ENCODE measurements at places on chromosomes 12 and 14. TPM values are rescaled to one million over a fixed set of nuclear protein-coding genes. Genes with fewer than 3 reads are reported as not detected.

The SLC17A8 gene
- total RNA-seq, result not detected

- DNase-seq, result no peak
- no peaks in the 10 kb centered on the region for H3K4me1 ChIP-seq
- no peak overlapping the region for H3K27ac ChIP-seq
- no peaks in the 10 kb centered on the region for H3K36me3 ChIP-seq
- H3K4me3 ChIP-seq, result no peak overlapping the region
- no peaks in the 10 kb centered on the region for H3K27me3 ChIP-seq
Observed at GRCh38 chr14:51682411-51682810, 30.7 kb downstream of the FRMD6 start.

GRCh38 chr14:104717137-104717536 is 6.9 kb upstream of the ADSS1 start:
- H3K27me3 ChIP-seq, result no peaks in the 10 kb centered on the region
- H3K36me3 ChIP-seq, result peaks cover 1% of the 10 kb centered on the region
- H3K4me1 ChIP-seq, result no peaks in the 10 kb centered on the region
- H3K4me3 ChIP-seq, result no peak overlapping the region

GRCh38 chr12:11778713-11779685 is 129.5 kb downstream of the ETV6 start:
- no peaks in the 10 kb centered on the region for H3K27me3 ChIP-seq
- H3K36me3 ChIP-seq, result no peaks in the 10 kb centered on the region
- no peak overlapping the region for H3K4me3 ChIP-seq
- H3K4me1 ChIP-seq, result peaks cover 48% of the 10 kb centered on the region
- no peak for DNase-seq

DNA sequence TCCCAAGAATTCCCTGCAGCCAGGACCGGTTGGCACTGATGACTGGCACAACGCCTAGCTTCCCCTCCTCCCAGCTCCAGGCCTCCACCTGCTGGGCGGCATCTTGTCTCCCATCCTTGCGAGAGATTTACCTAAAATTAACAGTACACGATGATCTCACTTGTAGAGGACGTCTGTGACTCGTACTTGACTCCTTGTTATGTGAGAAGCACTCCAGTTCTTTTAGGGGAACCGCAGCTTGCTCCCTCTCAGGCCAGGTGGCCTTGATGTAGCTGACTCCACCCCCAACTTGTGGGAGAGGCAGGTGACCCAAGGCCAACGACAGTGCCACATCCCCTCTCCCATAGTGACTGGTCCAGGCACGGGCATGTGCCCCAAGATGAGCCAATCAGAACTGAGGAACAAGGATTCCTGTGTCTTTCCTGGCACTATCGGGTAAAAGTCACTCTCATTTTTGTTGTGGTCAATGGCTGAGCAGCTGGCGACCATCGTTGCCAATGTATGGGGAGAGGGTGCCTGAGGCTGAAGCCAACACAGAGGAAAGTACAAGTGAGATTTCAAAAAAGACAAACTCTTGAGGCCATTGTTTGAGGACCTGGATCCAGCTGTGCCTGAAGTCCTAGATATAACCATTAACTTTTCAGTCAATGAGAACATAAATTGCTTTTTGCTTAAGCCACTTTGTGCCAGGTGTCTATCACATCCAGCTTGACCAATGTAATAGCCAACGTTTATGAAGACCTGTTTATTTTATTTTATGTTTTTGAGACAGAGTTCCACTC is 208.7 kb downstream of the RBM19 start:
- H3K27me3 ChIP-seq, result no peaks in the 10 kb centered on the region
- H3K36me3 ChIP-seq, result no peaks in the 10 kb centered on the region
- H3K4me1 ChIP-seq, result no peaks in the 10 kb centered on the region
- no peak overlapping the region for H3K27ac ChIP-seq
- no peak for DNase-seq

All from CD4-positive, alpha-beta memory T cell (primary cell).